CD4-positive, alpha-beta T cell treated with Interleukin-4 for 4 hours (primary cell): ENCODE measurements at places on chromosomes 1 and 21.

- DNase-seq, result no peak
Observed at GRCh38 chr1:119895102-119895501, 1.2 kb downstream of the ADAM30 start.

- no peak for DNase-seq
Observed at GRCh38 chr1:205735218-205735617, 14.8 kb downstream of the NUCKS1 start.

GRCh38 chr1:109922326-109922725 lies 11.7 kb downstream of the CSF1 start:
- no peak for DNase-seq

GRCh38 chr21:24275616-24276015 lies 1331.7 kb downstream of the MRPL39 start:
- DNase-seq, result no peak

- DNase-seq, result no peak
Observed at GRCh38 chr1:117416546-117417125, 49.4 kb downstream of the MAN1A2 start.

DNA sequence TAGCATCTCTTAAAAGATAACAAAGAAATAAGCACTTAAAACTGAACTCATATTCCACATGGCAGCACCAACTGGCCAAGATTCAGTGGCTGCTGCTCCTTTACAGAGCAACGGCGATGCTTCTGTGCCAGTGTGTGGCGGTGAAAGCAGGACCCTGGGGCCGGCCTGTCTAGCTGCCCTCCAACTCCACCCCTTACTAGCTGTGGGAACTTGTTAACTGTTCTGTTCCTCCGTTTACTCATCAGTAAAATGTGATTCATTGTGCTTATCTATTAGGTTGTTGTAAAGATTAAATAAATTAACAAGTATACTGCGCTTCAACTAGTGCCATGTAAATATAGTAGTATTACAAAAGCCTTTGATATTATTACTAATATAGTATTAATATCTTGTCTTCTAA lies 133.2 kb downstream of the GDAP2 start:
- DNase-seq, result no peak

DNA sequence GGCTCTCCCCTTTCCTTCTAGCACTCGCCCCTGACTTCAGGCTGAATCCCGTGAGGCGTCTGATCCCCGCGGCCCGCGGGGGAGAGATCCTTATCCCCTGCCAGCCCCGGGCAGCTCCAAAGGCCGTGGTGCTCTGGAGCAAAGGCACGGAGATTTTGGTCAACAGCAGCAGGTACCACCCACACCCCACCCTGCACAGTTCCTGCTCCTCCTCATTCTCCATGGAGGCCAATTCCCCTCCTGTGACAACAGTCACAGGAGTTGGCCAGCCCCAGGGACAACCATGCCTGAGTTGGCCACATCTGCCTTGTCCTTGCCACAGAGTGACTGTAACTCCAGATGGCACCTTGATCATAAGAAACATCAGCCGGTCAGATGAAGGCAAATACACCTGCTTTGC lies 20.0 kb downstream of the TMEM81 start:
- no peak for DNase-seq

DNA sequence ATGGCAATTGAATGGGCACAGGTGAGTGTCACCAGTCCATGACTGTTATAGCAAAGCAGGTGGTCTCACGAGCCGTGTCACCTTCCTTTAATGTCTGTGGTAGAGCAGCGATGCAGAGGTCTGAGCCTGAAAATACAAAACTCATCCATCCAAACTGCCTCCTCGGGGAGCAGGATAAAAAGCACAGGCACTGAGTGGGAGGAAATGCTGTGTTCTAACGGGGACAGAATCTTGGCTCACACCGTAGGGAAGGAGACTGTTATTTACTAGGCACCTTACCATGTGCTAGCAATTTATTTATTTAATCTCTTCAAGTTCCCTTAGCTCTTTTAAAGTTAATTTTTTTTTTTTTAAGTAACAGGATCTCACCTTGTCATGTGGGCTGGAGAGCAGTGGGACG lies 1.2 kb downstream of the ASCL5 start:
- DNase-seq, result no peak

DNA sequence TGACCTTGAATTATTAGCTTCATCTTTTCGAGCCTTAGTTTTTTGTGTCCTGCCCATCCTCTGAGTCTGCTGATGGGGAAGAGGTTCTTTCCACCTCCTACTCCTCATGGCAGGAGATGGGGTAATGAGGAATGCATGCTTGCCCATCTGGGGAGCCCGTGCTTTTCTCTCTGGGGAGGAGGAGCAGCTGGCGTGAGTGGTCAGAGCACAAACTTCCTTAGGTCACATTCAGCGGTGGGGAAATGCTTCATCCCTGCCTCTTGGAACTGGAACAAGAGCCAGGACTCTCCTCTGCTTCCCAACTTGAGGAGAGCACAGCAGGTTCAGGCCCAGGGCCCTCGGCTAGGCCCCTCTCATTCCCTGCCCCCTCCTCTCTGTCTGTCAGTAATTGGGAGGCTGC lies 155.0 kb downstream of the PCNX2 start:
- no peak for DNase-seq

DNA sequence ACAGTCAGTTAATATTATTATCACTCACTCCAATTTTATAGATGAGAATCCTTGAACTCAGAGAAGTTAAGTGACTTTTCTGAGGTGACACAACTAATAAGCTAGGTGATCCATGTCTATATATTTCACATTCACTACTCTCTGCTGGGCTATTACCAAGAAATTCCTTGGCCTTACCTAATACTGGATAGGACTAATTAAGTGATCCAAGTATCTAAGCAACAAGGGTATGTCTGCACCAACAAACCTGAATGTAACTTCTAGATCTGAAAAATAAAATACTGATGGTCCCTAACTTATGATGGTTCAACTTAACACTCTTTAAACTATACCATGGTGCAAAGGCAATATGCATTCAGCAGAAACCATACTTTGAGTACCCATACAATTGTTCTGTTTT lies 14.8 kb upstream of the CASQ2 start:
- no peak for DNase-seq

DNA sequence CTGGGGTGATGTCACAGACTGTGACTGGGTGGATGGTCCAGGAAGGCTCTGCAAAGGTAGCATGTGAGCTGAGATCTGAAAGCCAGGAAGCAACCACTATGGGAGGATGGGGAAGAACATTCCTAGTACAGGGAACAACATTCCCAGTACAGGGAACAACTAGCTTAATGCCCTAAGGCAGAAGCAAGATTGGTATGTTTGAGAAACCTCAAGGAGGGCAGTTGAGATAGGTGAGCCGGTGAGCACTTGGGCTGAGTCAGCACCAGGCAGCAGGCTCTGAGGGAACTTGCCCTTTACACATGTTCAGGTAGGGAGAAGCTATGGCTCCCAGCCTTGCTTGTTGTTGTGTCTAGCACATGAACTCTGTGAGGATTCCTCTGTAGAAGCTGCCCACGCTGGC lies 24.2 kb upstream of the CACNA1E start:
- DNase-seq, result no peak

DNA sequence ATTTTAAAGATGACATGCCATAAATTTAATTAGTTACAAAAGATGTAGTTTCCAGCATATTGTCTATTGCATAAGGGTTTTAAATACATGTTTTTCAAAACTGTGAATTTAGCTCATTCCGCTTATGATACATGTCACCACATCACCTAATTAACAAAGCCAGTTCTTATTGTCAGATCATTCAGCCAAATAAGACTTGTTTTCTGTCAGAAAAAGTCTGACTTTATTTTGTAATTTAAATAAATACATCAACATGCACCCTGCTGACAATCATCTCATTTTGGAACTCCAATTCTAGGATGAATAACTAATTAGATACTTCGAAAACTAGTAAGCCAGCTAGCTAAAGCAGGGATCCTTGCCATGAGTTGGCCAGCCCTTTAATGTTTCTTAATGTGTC lies 110.9 kb upstream of the APP start:
- no peak for DNase-seq

DNA sequence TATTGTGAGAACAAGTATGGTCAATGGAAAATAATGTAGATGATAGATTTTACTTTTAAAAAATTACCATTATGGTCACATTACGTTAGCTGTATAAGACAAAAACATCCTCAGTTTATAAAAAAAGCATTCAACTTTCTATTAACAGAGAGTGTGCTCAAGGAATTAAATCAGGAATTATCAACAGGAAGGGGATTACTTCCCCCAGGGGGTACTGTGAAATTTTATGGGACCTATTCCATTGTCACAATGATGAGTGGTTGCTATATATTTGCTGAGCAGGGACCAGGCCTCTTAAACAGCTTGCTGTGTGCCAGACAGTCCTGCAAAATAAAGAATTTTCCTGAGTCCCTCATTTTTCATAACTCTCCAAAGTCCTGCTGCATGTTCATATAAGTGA lies 21.2 kb downstream of the JAM2 start:
- DNase-seq, result no peak

DNA sequence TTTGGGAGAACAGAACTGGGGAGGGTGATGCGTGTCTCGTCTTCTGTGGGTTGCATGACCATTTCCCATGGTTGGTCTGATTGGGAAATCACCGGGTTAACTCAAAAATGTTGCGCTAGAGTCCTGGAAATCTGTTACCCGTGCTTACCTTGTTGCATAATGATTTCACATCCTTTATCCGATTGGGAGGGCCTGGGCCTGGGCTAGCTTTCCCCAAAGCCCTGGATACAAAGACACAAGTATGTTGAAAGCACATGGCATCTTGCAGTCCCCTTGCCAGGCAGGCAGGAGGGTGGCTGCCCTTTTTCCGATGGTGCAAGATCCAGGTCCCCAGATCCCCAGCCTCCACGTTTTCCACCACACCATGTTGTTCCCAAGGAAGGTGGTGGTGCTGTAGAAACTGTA lies 582 bp downstream of the TRPM2 start:
- DNase-seq, result no peak

DNA sequence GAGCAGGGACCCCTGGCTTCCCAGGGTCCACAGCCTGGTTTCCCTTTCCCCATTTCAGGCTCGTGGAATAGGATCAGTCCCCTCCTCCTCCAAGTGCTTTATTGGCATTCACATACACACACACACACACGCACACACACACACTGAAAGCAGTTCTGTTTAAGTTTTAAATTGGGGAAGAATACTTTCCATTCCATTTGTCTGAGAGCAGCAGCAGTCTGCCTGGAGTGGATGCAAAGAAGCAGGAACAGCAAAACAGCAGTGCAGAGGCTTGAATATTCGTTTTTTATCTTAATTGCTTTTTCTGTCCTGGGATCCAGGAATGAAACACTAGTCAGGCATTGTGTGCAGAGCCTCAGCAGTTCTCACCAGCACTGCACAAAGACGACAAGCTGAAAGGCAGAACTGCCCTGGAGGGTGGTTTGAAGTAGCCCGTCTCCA lies 7.1 kb downstream of the CYB561D1 start:
- DNase-seq, result no peak
